ENCODE measurements at places on chromosomes 5 and 9. TPM values are rescaled to one million over a fixed set of nuclear protein-coding genes. Genes with fewer than 3 reads are reported as not detected.

The SLC22A4 gene
- 0.78 TPM for total RNA-seq

The ZDHHC21 gene
- 8.6 TPM for total RNA-seq

GRCh38 chr9:123338710-123339665 lies 17.0 kb upstream of the CRB2 start:
- H3K4me3 ChIP-seq = peak overlapping the region; percentile 29
- H3K27ac ChIP-seq = no peak overlapping the region
- peaks cover 26% of the 10 kb centered on the region for H3K4me1 ChIP-seq
- no peaks in the 10 kb centered on the region for H3K36me3 ChIP-seq
- no peak for DNase-seq

DNA sequence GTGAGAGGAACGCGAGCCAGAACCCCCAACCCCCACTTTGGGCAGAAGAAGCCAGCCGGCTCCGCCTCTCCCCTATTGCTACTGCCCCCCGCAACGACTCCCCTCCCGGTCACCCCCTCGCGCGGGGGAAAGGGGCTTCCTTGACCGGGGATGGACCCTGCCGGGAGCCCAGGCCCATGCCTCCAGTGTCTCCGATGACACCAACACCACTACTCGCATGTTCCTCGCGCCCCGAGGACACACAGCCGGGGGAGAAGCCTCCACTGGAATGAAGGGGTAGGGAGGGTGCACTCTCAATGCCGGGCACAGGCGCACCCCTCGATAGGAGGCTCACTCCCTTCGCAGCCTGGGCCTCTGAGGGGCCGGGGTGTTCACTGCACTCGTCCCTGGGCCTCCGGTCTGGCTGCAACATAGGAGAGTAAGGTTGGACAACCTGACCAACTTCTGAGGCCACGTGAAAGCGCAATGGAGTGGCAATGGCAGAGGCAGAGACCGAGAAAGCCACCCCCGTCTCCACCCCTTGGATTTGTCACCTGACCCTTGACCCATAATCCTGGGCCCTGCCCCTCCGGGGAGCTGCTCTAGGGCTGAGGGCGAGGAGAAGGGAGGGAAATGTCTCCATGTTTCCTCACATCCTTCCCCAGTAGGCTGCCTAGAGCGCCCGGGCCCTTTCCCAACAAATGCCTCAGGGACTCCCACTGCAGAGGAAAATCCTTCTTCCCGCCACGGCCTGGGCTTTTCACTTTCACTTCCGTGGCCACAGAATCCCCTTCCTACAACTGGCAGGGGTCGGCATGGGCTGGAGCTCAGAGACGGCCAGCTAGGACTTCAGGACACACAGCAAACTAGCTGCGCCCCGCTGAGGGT lies 1.1 kb upstream of the CNTFR start:
- DNase-seq = no peak
- peaks cover 63% of the 10 kb centered on the region for H3K4me1 ChIP-seq
- H3K4me3 ChIP-seq = peak overlapping the region; percentile 62

DNA sequence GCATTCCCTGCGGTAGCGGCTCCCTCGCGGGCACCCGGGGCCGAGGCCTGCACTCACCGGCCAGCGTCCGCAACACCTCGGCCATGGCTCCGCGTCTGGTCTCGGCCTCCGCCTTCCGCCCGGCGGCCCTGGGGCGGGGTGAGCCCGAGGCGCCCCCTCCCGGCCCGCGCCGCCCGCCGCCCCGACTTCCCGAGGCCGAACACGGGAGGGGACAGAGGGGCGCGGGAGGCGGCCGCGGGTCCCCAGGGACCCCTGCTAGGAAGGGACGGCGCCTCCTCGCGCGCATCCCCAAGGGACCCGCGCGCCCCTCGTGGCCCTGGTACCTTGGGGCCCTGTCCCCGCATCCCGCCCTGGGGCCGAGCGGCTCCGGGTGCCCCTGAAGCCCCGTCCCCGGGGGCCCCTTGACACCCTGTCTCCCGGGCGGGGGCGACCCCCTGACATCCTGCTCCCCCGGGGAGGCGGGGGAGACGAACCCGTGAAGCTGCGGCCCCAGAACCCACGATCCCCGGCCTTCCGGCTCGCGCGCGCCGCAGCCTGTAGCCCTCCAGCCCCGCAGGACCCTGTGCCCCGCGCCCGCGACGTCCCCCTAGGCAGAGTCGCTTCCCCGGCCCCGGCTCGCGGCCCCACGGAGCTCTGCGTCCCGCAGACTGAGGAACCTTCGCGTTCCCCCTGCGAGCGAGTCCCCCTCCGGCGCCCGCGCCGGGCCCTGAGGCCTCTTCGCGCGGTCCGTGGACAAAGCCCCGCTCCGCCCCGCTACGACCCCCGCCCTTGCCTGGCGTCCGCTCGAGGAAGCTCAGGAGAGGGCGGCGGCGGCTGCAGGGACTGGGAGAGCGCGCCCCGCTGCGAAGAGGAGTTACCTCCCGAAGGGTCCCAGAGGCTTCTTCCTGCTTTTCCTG lies at the start of gene ABO:
Gene ABO, minus strand, starts transcription at position 97 of the 896 bp plus-strand sequence.
- no peaks in the 10 kb centered on the region for H3K4me1 ChIP-seq
- peak within 1 kb of the TSS; percentile 51 for H3K4me3 ChIP-seq
- no peaks in the 10 kb centered on the region for H3K36me3 ChIP-seq
- peak; percentile 68 for DNase-seq
- peaks cover 5% of the 10 kb centered on the region for H3K27me3 ChIP-seq
- peak within 1 kb of the TSS; percentile 67 for H3K27ac ChIP-seq

- no peaks in the 10 kb centered on the region for H3K27me3 ChIP-seq
- no peaks in the 10 kb centered on the region for H3K36me3 ChIP-seq
- H3K27ac ChIP-seq = no peak overlapping the region
- DNase-seq = no peak
- H3K4me3 ChIP-seq = no peak overlapping the region
These were observed 513.7 kb upstream of the PTGER4 start for GRCh38 chr5:40165789-40166728.
